Aorta (tissue), 5 donors: ENCODE measurements at places on chromosomes 1 and 21.

GRCh38 chr21:16667395-16667794, 845.4 kb upstream of the CXADR start:
- H3K36me3 ChIP-seq = no peaks in the 10 kb centered on the region
- H3K4me1 ChIP-seq = no peaks in the 10 kb centered on the region
- no peak overlapping the region for H3K27ac ChIP-seq
- no peak overlapping the region for H3K4me3 ChIP-seq

DNA sequence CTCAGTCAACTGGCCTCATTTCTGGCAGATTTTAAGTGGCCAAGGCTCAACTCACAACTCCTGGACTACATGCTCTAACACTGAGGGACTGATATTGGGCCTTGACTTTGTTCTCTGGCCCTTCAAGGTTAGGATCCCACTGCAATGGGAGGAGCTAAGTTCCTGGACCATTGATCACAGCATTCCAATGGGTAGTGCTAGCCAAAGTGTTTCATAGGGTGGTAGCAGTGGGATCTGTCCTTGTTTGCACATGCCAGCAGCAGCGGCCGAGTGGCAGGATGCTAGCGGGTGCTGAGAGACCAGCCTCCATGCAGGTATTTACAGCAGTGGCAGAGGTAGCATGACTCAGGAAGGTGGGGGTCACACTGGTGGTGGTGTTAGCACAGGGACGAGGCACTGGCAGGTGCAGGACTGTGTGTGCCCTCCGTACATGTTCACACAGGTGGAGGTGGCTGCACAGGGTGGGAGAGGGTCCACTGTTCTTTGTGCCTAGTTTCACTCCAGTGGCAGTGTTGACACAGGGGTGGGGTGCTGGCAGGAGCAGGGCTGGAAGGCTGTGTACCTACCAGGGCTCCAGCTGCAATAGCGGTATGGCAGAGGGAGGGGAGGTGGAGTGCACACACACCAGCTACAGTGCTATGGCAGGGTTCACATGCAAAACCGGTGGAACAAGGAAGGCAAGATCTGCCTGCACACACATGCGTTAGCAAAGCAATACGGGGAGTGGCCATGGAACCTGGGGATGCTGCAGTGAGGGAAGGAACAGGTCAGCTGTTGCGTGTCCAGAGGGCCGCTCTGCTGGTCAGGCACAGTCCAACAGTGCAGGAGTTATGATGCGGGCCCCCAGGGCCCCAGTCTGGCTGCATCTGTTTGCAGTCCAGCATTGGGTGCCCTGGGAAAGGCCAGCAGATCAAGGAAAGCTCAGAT, 51.7 kb downstream of the COL24A1 start:
- no peak overlapping the region for H3K27ac ChIP-seq
- no peak overlapping the region for H3K4me3 ChIP-seq
- no peaks in the 10 kb centered on the region for H3K36me3 ChIP-seq
- no peak for DNase-seq
- no peaks in the 10 kb centered on the region for H3K27me3 ChIP-seq
- no peaks in the 10 kb centered on the region for H3K4me1 ChIP-seq

GRCh38 chr1:223827193-223827663, 18.5 kb downstream of the TP53BP2 start:
- H3K27me3 ChIP-seq = no peaks in the 10 kb centered on the region
- H3K27ac ChIP-seq = no peak overlapping the region
- no peaks in the 10 kb centered on the region for H3K36me3 ChIP-seq
- H3K4me1 ChIP-seq = peaks cover 13% of the 10 kb centered on the region

DNA sequence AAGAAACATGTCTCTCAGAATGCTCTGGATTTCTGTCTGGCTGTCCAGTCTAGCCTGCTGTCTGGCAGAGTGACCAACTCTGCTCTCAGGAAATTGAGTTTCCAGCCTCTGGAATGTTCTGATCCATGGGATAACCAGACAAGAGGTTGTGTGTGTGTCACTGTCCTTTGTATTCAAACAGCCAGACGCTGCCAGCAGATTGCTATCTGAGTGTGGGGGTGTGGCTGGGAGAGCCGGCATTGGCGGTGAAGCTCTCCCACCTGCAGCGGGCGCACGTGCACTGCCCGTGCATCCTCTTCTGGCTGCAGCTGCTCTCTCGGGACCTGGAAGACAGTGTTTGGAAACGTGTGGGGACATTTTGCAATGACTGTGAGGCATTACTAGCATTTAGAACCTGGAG, 26.1 kb downstream of the PKP1 start:
- DNase-seq = no peak
- H3K4me3 ChIP-seq = no peak overlapping the region
- no peak overlapping the region for H3K27ac ChIP-seq
- no peaks in the 10 kb centered on the region for H3K36me3 ChIP-seq
- H3K4me1 ChIP-seq = no peaks in the 10 kb centered on the region

DNA sequence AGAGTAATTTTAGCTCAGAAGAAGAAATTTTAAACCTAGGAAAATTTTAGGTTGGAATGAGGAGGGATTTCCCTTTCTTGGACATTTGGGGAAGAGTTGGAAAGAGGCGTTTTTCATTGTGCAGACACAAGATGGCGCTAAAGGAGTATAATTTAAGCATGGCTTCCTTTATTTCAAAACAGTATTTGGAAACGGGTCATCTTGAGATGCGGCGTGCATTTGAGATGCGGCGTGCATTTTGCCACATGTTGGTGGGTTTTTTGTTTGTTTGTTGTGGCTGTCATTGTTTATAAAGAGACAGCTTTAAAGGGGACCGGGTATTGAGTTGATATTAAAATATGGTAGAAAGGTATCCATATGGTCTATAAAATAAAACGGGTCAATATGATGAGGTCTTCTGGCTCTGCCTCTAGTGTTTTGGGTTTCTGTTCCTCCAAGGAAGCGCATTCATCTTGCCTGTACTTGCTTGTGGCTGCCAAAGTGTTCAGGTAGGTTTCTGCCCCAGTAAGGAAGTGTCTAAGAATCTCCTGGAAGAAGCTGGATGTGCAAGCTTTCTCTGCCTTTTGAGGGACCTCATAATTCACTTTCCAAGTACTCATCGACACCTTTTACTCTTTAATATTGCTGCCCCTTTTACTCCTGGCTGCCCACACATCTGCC, 210.3 kb downstream of the SLC35F3 start:
- peak overlapping the region; percentile 26 for H3K4me3 ChIP-seq
- H3K27me3 ChIP-seq = no peaks in the 10 kb centered on the region
- no peak overlapping the region for H3K27ac ChIP-seq
